ENCODE measurements at places on chromosomes 5 and 9.

- DNase-seq, result no peak
Observed at GRCh38 chr9:124420991-124421543, 5.8 kb upstream of the PSMB7 start.

- DNase-seq, result peak; percentile 48
Observed at GRCh38 chr5:151223447-151224264, at the start of gene CCDC69. Gene CCDC69, minus strand, starts transcription at chr5:151224092. Its CDS starts 122 bp downstream, at chr5:151223970.

- DNase-seq, result no peak
Observed at GRCh38 chr9:30609713-30610112, 1774.7 kb upstream of the ACO1 start.

GRCh38 chr5:31197183-31197582, 3.7 kb downstream of the CDH6 start:
- no peak for DNase-seq

- no peak for DNase-seq
Observed at GRCh38 chr9:101432740-101433139, 2.8 kb downstream of the ALDOB start.

GRCh38 chr5:112250551-112250950, 168.5 kb downstream of the EPB41L4A start:
- DNase-seq, result no peak

GRCh38 chr9:93536167-93536566, 40.2 kb upstream of the PHF2 start:
- no peak for DNase-seq

GRCh38 chr5:73759771-73760170, 133.8 kb downstream of the ARHGEF28 start:
- no peak for DNase-seq

GRCh38 chr5:125326150-125326510, 579.7 kb upstream of the ZNF608 start:
- DNase-seq, result no peak

GRCh38 chr9:36961561-36962325, 72.3 kb downstream of the PAX5 start:
- no peak for DNase-seq

- no peak for DNase-seq
Observed at GRCh38 chr9:96574455-96574854, 45.2 kb downstream of the CDC14B start.

Measured in globus pallidus (tissue), 1 donor.